LHCN-M2 (cell line): ENCODE measurements at places on chromosomes 1 and 21. TPM values are rescaled to one million over a fixed set of nuclear protein-coding genes. Genes with fewer than 3 reads are reported as not detected.

DNA sequence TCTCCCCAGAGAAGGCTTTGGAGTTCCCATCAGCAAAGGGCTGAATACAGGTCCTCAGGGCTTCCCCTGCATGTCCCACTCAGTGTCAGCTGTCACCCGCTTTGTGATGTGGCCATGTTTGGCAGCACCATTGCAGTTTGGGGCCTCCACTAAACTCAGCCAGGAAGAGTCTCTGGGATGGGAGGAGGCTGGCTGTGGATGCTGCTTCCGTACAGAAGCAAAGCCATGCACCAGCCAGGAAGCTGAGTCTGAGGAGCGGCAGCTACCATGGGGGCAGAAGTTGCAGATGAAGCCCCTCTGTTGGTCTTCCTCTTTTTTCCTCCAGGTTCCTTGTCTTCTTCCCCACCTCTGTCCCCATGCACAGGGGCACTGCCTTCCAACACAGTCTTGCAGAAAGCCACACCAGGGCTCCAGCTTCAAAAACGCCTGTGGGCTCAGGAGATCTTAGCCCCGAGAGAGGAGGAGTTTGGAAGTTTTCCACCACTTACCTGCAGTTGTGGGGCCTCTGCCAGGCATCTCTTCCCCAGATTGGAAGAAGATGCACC lies 416.8 kb downstream of the NPHP4 start:
- no peak for DNase-seq

DNA sequence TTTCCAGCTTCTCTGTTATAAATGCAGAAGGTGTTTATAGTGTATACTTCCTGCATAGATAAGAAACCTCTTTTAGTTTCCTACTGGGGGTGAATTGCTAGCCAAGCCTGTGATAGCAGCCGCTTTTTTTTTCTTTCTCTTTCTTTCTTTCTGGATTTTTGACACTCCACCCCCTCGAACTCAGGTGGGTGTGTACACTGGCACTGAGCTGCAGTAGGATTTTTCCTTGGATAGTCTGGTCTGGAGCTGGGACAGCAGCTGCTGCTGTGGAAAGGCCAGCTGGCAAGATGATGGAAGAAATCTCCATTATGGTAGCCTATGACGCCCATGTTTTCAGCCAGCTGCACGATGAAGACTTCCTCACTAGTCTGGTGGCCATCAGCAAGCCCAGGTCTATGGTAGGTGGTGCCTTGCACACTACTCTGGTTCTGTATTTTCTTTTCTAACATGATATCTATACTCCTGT lies 122.5 kb upstream of the CACYBP start:
- DNase-seq: peak; percentile 23

GRCh38 chr1:90989990-90990389 lies 31.8 kb downstream of the ZNF644 start:
- DNase-seq: no peak

DNA sequence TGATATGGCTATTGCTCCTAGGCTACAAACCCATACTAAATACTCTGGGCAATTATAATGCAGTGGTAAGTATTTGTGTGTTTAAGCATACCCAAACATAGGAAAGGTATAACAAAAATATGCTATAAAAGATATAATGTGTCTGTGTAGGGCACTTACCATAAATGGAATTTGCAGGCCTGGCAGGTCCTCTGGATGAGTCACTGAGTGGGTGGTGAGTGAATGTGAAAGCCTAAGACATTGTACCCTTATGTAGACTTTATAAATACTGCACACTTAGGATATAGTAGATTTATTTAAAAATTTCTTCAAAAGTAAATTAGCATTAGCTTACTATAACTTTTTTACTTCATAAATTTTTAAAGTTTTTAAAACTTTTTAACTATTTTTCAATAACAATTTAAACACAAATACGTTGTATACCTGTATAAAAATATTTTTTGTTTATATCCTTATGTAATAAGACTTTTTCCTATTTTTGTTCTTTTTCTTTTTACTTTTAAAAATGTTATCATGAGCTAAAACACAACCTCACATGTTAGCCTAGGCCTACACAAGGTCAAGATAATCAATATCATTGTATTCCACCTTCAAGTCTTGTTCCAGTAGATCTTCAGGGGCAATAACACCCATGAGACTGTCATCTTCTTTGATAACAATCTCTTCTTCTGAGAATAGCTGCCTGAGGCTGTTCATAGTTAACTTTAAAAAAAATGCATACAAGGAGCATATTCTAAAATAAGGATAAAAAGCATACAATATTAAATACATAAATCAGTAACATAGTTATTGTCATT lies 306.3 kb upstream of the RGS18 start:
- DNase-seq: peak; percentile 30

- no peak for DNase-seq
Observed at GRCh38 chr1:109357616-109358015, 40.1 kb downstream of the SORT1 start.

Gene SPATC1L
- 14.0 and 18.4 TPM in 2 replicates for total RNA-seq

Gene CFAP45
- 0.34 and 1.2 TPM in 2 replicates for total RNA-seq

Gene GPA33
- not detected in 2 replicates for total RNA-seq

Gene SOX13
- total RNA-seq: 2.2 and 3.6 TPM in 2 replicates

Gene ARHGEF16
- not detected in 2 replicates for total RNA-seq

Gene HTR6
- not detected in 2 replicates for total RNA-seq
